CD4-positive, alpha-beta T cell treated with Interleukin-12 subunit alpha and Interleukin-12 subunit beta, for 1 hour (primary cell): ENCODE measurements at places on chromosomes 7 and 10.
A peak's percentile ranks its signal among the peaks of the same experiment; 100 is the strongest.

DNA sequence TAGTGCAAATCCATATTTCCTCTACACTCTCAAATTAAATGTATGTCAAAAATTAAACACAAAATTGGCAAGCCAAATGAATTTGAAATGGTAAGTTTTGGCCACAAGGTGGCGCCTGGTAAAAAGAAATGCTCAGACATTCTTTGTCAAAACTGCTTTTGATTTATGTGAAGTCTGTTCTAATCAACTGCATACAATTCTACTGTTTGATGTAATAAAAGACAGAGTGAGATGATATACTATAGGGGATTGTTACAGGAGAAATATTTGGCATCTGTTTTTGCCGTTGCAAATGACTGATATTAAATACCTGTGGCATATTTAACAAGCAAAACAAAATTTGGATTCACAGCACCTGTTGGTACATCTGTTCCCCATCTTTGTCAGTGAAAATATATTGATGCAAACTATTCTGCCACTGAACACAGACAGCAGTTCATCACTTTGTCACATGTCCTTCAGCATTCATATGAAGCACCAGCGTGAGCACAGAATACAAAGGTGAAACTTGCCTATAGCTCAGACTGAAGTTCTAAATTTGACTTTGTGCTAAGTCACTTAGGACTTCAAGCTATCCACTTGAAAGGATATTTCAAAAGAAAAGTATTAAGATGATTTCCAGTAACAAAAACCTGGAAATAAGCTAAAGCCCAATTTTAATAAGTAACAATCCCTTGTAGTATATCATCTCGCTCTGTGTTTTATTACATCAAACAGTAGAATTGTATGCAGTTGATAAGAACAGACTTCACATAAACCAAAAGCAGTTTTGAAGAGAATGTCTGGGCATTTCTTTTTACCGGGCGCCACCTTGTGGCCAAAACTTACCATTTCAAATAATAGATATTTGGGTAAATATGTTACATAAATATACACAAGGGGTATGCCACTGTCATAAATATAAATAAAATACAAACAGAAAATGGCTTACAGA lies 10.2 kb upstream of the CH25H start:
- peak; percentile 73 for DNase-seq

DNA sequence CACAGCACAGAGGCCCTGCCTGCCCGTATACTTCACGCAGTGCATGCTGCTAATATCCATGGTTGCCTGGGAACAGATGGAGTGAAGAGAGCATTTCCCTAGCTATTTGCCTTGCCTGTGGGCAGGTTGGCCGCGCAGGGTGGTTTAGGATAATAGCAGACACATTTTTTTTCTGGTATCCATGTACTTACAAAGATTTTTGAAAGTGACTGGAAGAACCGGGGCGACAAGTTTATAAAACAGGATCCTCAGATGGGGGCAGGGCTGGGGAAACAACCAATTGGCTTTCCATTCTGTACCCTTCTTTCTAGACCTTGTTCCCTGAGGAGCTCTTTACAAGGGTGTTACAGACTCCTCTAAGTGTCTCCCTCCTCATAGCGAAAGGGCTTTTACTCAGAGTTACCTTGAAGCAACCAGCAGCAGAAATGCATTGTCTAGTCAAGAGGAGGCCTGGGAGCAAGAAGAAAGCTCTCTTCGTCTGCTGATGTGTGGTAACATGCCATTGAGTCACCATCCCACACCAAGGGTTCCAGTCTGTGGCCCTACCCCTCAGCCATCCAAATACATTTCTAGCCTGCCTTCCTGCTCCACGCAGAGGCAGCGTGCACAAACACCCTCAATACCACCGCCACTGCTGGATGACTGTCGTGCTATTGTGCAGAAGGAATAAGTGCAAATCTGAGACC lies 31.5 kb downstream of the MTURN start:
- no peak for DNase-seq

- DNase-seq: no peak
These were observed 245.6 kb upstream of the FERD3L start for GRCh38 chr7:19390795-19391194.

DNA sequence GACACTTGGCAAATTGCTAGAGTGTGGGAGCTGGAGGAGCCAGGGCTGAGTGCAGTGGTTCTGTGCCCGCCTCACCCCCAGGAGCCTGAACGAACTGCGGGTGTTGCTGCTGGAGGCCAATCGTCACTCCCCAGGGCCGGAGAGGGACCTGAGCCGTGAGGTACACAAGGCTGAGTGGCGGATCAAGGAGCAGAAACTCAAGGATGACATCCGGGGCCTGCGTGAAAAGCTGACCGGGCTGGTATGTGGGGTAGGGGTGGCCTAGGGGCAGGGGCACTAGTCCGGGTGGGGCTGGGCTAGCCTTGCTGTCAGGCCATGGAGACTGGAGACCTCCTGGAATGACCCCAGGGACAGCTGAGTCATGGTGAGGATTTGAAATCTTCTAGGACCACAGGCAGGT lies 56.7 kb upstream of the GTF2IRD1 start:
- no peak for DNase-seq

DNA sequence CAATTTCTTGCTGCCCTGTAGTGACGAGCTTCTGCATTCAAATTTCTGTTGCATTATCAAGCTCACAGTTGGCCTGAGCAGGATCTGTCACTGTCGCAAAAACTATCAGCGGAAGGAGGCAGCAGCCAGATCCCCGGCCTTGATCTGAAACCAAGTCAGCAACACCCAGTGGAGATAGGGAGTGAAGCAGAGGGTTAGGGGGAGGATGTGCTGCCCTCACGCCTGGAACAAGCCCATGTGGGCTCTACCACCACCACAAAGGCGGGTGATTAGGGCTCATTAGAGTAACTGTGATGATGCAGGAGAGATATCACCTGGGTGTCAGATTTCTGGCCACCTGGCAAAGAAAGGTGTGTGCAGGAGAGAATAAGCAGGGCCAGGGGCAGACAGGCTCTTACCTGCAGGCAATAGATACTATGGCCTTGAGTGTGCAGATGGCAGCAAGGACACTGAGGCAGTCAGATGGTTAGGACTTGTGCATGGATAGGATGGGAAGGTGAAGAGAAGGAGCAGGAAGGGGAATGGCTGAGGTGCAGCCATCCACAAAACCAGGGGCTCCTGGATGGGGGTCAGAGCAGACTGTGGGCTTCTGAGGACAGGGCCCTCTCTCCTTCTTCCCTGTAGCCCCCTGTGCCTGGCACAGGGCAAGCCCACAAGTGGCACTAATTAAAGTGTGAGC lies 417.3 kb downstream of the RPS24 start:
- no peak for DNase-seq

DNA sequence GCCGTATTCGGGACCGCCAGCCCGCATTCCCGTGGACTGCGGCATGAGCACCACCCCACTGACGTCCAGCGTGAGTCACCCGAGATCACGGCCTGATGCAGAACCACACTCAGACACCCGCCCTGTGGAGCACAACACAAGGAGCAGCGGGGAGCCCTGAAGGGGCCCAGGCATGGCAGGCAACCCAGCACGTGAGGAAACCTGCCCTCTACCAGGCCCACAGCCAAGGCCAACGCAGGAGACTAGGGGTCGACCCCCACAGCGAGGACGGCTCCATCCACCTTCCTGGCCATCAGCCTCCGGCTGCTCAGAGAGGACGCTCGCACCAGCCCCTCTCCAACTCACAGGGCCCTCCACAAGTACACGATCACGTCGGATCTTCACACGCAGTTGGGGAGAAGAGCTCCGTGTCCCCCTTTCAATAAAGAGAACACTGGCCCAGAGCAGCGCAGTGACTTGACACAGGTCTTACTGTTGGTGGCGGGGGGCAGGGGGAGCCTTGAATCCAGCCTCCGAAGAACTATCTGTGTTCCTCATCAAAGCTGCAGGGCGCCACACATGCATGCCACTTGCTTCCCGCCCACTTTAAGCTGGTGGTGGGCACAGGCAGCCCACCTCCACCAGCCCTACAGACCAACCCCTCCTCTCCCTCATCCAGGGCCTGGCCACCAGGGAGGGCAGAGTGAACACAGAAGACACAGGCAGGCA lies 22.0 kb downstream of the MAD1L1 start:
- no peak for DNase-seq

- no peak for DNase-seq
These were observed 184.2 kb upstream of the STEAP4 start for GRCh38 chr7:88490874-88491273.

DNA sequence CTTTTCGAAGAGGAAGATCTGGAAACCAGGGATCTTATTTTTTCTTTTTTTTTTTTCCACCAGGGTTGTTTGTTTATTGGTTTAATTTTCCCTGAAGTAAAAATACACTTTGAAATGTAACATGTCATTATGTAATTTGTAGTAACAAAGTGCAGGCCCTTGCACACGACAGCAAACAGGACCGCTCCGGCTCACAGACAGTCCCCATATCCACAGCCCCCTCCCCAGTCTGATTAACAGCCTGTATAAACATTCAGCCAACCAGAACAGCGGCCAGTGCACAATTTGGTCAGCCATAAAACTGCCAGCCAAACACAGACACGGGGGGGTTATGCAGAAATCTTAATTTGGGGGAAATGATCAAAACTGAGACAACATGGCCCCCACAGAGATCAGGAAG lies 431.6 kb upstream of the NPVF start:
- no peak for DNase-seq

- DNase-seq: no peak
These were observed 272.7 kb downstream of the KLF6 start for GRCh38 chr10:3512263-3512662.

DNA sequence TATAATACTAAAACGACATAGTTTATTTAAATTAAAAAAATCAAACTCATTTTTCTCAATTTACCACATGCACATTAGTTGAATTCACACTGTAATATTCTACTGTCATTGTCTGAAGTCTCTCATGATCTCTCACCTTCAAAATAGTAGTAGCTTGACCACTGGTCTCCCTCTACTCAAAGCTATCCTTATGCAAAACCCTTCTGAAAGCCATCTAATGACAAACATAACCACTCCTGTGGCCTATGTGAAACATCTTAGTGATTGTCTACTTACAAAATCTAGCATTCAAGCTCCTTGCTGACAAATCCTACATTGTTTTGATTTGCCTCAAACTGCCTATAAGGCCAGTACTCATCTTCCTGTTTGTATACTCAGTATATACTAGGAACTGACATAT lies 606.0 kb upstream of the GHITM start:
- no peak for DNase-seq

- DNase-seq: no peak
These were observed 54.5 kb downstream of the WDFY4 start for GRCh38 chr10:48739170-48739569.

DNA sequence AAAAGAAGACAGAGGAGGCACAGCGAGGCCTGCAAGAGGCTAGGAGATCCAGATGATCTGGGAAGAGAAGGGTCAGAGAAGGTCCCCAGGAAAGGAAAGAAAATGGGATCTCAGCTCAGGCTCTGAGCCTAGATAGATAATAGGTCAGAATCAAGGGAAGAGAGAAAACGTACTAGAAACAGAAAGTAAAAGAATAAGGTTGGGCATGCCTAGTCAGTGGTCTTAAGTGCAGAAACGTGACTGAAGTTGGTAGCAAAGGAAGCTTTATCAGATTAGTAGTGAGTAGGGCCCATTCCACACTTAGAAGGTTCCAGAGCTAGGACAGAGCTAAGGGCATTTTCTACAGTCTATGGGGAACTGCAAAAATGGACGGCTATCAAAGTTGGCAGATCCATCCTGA lies 84.8 kb upstream of the ASAH2 start:
- DNase-seq: no peak

DNA sequence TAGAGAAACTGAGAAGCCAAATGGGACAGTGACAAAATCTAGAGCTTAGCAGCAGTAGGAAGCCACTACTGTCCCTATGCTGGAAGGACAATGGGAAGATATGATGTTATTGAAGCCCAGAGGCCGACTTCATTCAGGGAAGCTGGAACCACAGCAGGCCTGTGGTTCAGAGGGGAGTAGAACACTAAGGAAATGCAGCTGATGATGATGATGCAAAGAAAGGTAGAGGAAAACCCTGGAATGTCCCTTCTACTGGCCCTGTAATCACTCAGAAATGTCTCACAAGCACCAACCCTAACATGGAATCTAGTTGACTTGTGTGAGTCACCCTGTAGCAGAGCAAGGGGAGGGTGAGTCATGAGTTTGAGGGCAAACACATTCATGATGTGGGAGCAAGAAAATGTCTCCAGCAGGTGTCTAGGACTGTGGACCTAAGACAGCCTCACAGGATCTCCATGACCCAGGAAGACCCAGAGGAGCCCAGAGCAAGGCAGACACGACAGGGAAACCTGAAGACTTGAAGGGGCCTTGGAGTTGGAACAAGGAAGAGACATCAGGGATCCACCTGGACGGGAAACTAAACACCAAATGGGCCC lies 37.0 kb upstream of the LRRC17 start:
- DNase-seq: no peak

GRCh38 chr10:45249978-45250693 lies 65.3 kb downstream of the OR13A1 start:
- peak; percentile 64 for DNase-seq

- DNase-seq: no peak
These were observed 73.2 kb downstream of the SHTN1 start for GRCh38 chr10:116931806-116932205.

DNA sequence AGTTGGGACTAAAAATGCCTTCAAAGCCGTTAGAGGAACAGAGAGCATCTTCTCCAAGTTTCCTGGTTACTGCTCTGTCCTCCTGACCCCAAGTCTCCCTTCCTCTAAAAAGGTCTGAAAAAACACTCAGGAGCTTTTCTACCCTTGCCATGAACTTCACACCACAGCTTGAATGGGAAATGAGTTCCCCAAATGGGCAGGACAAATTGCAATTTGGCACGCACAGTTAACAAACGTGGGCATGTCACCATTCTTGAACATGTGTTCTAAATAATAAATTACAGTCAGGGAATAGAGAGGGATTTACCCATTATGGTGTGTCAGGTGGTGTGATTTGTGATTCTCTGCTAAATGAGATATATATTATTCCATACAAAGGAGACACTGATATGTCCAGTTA lies 91.2 kb upstream of the WNT16 start:
- DNase-seq: no peak

DNA sequence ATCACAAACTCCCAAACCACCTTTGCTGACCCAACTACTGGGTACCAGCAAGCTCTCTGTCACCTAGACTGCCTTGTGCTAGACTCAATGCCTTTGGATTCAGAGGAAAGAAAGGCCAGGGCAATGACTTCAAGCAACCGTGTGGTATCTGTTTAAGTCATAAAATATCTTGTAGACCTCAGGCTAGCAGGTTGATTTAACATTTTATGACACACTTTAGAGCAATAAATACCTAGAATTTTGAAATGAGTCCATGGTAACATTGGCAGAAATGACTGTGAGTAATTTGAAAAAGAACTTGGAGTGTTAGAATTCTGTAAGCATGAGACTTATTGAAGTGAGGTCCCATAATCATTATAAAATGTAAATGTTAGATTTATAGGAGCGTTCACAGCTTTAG lies 87.2 kb downstream of the TWIST1 start:
- no peak for DNase-seq
